Prostate gland (tissue), 2 donors: ENCODE measurements at places on chromosomes 1 and 21. TPM values are rescaled to one million over a fixed set of nuclear protein-coding genes. Genes with fewer than 3 reads are reported as not detected.

GRCh38 chr1:24506691-24507381 is 4.2 kb downstream of the RCAN3 start:
- H3K36me3 ChIP-seq: no peaks in the 10 kb centered on the region
- no peak overlapping the region for H3K4me3 ChIP-seq
- DNase-seq: no peak
- H3K27ac ChIP-seq: peak overlapping the region; percentile 60

- no peak overlapping the region for H3K4me3 ChIP-seq
- H3K27ac ChIP-seq: no peak overlapping the region
Observed at GRCh38 chr1:42319871-42320484, 15.1 kb downstream of the FOXJ3 start.

DNA sequence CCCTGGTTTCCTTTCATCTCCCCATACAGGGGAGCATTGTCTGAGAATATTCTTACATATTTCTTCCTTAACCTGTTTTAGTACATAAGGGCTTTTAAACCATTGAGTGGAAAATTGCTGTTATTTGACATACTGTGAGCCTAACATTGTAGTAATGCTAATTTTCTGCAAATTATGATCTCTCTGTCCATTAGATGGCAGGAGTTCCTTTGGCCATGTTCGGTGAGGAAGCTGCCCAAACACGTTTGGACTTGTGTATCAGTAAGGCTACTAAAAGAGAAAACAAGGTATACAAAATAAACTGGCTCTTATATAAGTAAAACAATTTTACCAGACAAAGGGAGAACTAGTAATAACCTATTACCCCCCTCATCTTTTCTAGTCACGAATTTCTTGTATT is 29.2 kb downstream of the CDC7 start:
- no peaks in the 10 kb centered on the region for H3K27me3 ChIP-seq
- H3K27ac ChIP-seq: no peak overlapping the region
- no peaks in the 10 kb centered on the region for H3K36me3 ChIP-seq

- no peak for DNase-seq
- H3K27ac ChIP-seq: no peak overlapping the region
- no peaks in the 10 kb centered on the region for H3K4me1 ChIP-seq
- H3K36me3 ChIP-seq: no peaks in the 10 kb centered on the region
- H3K27me3 ChIP-seq: no peaks in the 10 kb centered on the region
Observed at GRCh38 chr1:147723691-147724323, 36.6 kb downstream of the GJA5 start.

- no peaks in the 10 kb centered on the region for H3K27me3 ChIP-seq
- no peaks in the 10 kb centered on the region for H3K4me1 ChIP-seq
- no peak overlapping the region for H3K4me3 ChIP-seq
- DNase-seq: no peak
- H3K36me3 ChIP-seq: no peaks in the 10 kb centered on the region
Observed at GRCh38 chr1:204589409-204590038, 73.3 kb downstream of the MDM4 start.

Gene ADPRS
- total RNA-seq: 70.0 TPM

Gene GJA9
- total RNA-seq: 0.09 TPM

Gene FAF1
- total RNA-seq: 40.4 TPM

Gene DNAJC6
- total RNA-seq: 3.5 TPM
